ENCODE measurements at places on chromosomes 12 and 14.

DNA sequence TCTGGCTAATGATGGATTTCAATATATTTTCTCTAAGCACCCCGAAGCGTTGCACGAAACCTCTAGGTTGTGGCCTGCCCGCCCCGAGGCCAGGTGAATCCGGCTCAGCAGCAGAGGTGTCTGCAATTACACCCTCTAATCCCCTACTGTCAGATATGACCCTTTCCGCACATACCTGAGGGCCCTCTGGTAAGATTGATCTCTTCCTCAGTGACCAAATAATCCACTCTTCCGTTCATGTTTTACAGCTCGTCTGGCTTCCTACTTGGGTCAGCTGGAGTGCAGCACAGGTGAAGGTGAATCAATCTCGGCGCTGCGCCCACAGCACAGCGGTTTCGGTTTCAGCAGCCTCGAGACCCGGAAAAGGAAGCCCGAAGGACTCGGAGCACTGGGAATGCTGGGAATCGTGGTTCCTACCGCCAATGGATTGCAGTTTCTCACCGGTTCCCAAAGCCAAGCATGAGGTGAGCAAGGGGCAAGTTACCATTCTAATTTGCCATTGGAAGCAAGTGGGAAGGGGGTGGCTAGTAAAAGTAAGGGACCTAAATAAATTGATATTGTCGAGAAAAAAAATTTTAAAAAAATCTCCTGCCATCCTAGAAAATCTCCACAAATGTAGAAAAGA is at the start of gene SYNJ2BP:
Gene SYNJ2BP (minus strand): TSS at position 366 of the 625 bp plus-strand sequence. CDS start 127 bp downstream, at position 239.
- DNase-seq, result peak; percentile 68

- peak; percentile 52 for DNase-seq
These were observed 775 bp downstream of the OR10P1 start for GRCh38 chr12:55637467-55637866.

- no peak for DNase-seq
These were observed 57.3 kb downstream of the ACACB start for GRCh38 chr12:109173443-109174240.

DNA sequence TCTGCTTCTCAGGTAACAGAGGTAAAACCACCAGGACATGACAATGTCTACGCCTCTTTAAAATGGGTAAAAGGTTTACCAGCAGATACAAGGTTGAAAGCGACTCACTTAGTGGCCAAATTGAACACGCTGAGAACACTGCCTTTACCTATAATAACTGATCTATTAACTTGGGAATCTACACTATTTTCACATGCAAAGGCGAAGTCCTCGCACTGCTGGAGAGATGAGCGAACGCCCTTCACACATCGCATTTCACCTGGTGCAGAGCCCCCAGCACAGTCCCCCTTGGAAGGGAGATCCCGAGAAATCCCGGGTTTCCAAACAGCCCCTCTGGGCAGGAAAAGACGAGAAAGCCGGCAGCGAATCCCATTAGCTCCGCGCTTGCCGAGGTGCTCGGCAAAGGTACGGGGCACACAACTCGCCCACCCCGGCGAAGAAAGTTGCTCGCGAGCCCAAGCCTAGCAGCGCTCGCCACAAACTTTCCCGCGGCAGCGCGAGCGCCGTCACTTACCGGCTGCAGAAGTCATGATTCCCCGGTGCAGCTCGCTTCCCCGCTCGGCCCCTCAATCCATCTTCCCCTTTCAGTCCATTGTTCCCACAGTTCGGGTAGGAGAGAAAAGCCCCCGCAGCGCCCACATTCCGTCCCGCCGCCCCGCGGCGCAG is 423 bp downstream of the FGD6 start:
- DNase-seq, result peak; percentile 16

GRCh38 chr14:103169954-103170353 is 46.7 kb downstream of the TNFAIP2 start:
- DNase-seq, result no peak

DNA sequence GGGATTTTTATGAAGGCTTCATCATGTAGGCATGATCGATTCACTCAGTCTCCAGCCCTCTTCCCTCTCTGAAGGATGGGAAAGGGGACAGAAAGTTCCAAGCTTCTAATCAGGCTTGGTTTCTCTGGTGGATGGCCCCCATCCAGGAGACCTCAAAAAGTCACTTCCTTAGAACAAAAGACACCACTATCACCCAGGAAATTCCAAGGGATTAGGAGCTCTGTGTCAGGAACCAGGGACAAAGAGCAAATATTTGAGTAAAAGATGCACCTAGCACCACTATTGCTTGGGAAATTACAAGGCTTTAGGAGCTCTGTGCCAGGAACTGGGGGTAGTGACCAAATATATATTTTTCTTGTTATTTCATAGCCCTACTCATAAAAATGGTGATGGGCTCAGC is 33.6 kb upstream of the TMX1 start:
- DNase-seq, result no peak

All from CD4-positive, alpha-beta T cell treated with Interleukin-4 for 4 hours (primary cell).